ENCODE measurements at places on chromosomes 13 and 19. TPM values are rescaled to one million over a fixed set of nuclear protein-coding genes. Genes with fewer than 3 reads are reported as not detected.

The ZNF415 gene
- 9.5 TPM for polyA plus RNA-seq

The C19orf67 gene
- polyA plus RNA-seq: not detected

The OR7D2 gene
- not detected for polyA plus RNA-seq

The APOC1 gene
- 3.6 TPM for polyA plus RNA-seq

The FUT3 gene
- polyA plus RNA-seq: not detected

The PABPC3 gene
- 0.06 TPM for polyA plus RNA-seq

The SYNE4 gene
- 0.29 TPM for polyA plus RNA-seq

GRCh38 chr19:41880329-41880708 lies 2.7 kb upstream of the ARHGEF1 start:
- DNase-seq: no peak

GRCh38 chr13:45086484-45086883 lies 33.8 kb upstream of the GTF2F2 start:
- no peak for DNase-seq

DNA sequence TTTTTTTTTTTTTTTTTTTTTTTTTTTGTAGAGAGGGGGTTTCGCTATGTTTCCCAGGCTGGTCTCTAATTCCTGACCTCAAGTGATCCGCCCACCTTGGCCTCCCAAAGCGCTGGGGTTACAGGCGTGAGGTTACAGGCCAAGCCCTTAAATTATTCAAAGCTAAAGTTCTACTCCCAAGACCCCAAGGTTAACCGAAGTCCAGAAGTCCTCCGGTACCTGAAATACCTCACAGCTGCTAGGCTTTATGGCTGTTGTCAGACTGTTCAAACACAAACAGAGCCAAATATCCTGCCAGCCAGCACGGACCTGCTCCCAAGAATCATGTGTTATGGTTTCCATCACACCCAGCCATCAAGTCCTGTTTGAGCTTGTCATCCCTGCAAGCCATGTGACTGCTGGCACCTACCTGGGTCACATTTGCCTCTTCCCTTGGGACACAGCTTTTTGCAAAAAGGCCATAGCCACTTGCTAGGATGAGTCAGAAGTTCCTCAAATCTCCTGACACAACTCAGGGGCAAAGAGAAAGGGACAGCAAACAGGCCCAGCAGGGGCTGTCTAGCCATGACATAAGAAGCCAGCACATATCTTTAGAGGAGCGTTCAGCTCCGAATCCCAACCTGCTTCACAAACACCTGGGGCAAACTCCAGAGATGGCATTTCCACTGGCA lies 129.9 kb downstream of the FOXO1 start:
- DNase-seq: no peak

GRCh38 chr19:33482476-33482875 lies 39.1 kb downstream of the PEPD start:
- no peak for DNase-seq

GRCh38 chr13:101626925-101627555 lies 174.6 kb downstream of the ITGBL1 start:
- DNase-seq: no peak

DNA sequence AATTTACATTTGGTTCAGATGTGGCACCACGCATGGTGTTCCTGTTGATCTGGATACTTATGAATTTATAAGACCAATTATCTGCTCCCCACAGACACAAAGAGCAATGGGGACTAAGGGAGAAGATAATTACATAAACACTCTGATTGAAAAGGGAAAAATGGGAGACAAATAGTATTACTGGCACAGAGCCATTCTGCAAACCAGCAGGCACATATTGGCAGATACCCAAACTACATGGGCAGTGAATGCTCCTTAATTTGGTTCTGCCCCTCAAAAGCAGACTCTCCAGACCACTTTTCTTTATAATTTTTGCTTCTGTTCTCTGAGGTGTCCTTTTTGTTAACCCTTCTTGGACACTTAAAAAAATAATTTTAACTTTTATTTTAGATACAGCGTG lies 1674.2 kb downstream of the PCDH9 start:
- no peak for DNase-seq

GRCh38 chr19:49681830-49682229 lies 4.8 kb downstream of the PRMT1 start:
- no peak for DNase-seq

- DNase-seq: no peak
Observed at GRCh38 chr13:80452279-80452678, 111.4 kb upstream of the SPRY2 start.

GRCh38 chr13:82458169-82458568 lies 1424.1 kb downstream of the SLITRK1 start:
- no peak for DNase-seq

- no peak for DNase-seq
Observed at GRCh38 chr19:16069813-16070365, 6.4 kb upstream of the TPM4 start.

- no peak for DNase-seq
Observed at GRCh38 chr13:72823724-72824123, 41.8 kb downstream of the PIBF1 start.

GRCh38 chr19:39935364-39935661 lies 879 bp upstream of the FCGBP start:
- no peak for DNase-seq

DNA sequence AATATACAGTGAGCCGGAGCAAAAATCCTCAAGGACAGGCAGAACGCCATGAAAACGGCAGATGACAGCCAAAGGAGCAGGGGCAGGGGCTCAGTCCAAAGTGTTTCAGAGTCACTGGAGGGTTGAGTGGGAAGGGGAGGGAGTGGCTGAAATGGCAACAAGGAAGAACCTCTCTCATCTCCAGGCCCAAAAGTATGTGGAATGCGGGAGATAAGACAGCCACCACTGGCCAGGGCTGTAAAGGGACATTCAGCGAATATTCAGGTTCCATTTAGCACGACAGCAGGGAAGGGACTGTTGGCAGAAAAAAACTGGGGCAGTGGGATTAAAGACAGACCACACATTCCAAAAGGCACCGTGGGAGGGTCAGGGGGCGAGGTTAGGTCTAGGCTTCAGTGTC lies 48.4 kb downstream of the USPL1 start:
- no peak for DNase-seq

GRCh38 chr19:49355909-49356353 lies 6.3 kb downstream of the TEAD2 start:
- peak; percentile 35 for DNase-seq

- no peak for DNase-seq
Observed at GRCh38 chr13:75762076-75762937, 126.2 kb downstream of the LMO7 start.

DNA sequence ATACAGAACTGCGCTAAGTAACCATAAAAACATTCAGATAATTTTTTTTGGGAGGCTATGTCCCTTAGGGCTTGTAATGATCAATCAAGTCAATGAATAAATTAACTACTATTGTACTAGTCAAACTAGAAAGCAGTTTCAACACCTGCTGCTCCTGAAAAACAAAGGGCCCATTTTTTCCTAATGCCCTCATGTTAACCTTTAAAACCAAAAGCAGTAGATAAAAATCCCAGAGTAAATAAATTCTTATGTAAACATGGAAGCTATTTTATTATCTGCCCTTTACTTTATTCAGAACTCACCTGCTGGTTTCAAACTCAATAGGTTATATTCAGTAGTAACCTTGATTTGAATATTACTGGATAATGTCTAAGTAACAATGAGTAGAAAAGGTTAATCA lies 159.5 kb upstream of the STARD13 start:
- DNase-seq: no peak

GRCh38 chr19:29630655-29631054 lies 24.6 kb downstream of the POP4 start:
- DNase-seq: no peak

DNA sequence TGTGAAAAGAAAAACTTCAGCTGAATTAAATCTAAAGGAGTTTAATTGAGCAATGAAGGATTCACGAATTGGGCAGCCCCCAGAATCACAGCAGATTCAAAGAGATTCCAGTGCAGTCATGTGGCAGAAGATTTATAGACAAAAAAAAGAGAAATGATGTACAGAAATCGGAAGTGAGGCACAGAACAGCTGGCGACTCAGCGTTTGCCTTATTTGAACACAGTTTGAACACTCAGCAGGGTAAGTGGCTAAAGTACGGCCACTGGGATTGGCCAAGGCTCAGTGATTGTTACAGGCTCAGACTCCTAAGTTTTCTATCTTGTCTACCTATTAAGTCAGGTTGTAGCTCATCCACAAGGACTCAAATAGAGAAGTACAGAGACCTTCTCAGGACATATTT lies 11.6 kb upstream of the CFAP97D2 start:
- no peak for DNase-seq

- no peak for DNase-seq
Observed at GRCh38 chr13:113531041-113531873, 40.7 kb upstream of the DCUN1D2 start.
